Forelimb muscle (tissue), 1 donor: ENCODE measurements at places on chromosomes 5 and 9. TPM values are rescaled to one million over a fixed set of nuclear protein-coding genes. Genes with fewer than 3 reads are reported as not detected.

DNA sequence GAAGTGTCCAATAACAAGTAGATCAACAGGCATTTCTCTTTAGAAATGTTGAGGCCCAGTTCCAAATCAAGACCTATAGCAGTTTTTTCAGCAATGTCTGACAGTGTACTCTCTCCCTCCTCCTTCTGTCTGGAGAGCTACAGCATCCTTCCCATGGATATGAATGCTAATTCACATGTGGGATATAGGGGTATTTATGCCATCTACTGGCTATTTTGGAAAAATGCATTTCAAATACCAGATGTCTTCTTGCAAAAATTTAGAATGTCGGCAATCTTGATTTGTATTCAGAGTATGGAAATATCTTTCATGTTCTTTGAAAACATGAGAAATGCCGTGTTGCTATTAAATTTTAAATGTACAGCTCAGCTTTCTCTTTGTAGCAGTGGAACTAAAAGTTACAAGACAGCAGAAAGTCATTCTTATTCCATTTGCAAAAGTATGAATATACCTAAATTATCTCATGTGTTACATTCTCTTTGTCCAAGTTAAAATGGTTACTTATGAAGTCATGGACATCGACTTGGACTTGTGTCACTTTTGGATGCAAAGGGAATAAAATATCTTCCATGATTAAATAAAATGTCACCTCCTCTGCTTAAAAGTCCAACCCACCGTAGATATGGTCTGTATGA lies 647.8 kb downstream of the TAF11L14 start:
- peak; percentile 35 for DNase-seq

- DNase-seq = no peak
Measured at GRCh38 chr5:83548581-83548980, 77.0 kb downstream of the VCAN start.

PDGFRB gene
- 115 TPM for polyA plus RNA-seq

OR4F3 gene
- not detected for polyA plus RNA-seq

COL15A1 gene
- 172 TPM for polyA plus RNA-seq

PPP2R2B gene
- polyA plus RNA-seq = 0.76 TPM
